A673 (cell line): ENCODE measurements at places on chromosomes 1 and 21. TPM values are rescaled to one million over a fixed set of nuclear protein-coding genes. Genes with fewer than 3 reads are reported as not detected.

MFAP2 gene
- total RNA-seq = 27.2 and 44.7 TPM in 2 replicates

KCNA3 gene
- total RNA-seq = 0.15 and 0.43 TPM in 2 replicates

OR2M3 gene
- total RNA-seq = 0.15 and 0.19 TPM in 2 replicates

LPAR3 gene
- 0.13 TPM in 1 of 2 replicates, not detected in the other for total RNA-seq

DNA sequence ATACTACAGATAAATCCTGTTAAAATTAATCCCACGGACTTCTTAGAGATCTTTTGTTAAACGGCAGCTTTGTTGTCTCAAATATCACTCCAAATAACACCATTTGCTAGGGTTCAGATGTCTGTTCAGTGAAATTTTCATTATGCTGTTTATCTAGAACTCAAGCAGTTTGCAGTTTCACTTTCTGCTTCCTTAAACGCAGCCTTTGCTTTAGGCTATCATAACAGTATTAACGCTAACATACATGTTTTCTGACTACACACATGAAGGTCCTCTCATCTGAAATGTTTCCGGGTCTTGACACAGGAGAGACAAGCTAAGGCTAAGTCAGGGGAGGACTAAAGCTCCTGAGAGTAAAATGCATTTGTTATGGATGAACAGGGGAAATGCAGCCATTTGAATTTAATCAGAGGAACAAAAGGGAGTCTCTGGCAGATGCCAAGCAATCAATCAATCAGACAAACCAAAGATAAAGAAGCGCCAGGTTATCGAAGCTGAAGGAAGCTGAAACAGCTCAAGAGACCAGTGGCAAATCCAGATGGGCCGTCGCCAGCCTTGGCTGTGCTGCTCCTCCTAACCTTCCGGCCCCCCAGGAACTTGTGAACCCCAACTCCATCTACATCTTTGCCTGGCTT, 16.9 kb downstream of the CCSAP start:
- DNase-seq = no peak
- peak overlapping the region; percentile 4 for H3K27ac ChIP-seq
- peak overlapping the region; percentile 2 for H3K4me3 ChIP-seq
- peaks cover 13% of the 10 kb centered on the region for H3K4me1 ChIP-seq
- no peaks in the 10 kb centered on the region for H3K27me3 ChIP-seq

DNA sequence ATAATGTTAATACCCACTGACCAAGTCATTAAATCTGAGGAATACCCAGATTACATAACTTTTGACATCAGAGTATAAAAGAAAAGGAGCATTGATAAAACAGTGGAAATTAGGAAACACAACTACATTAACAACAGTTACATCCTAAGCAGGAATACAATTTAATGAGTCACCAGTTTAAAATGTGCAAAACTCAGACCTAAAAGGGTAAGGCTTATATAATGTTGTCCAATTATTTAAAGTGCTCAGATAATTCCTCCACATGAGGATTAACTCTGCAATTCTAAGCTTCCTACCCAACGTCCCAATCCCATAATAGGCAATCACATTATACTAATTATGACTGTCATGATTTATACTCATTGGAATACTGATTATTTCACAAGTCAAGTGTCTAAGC, 50.5 kb downstream of the ABL2 start:
- H3K36me3 ChIP-seq = no peaks in the 10 kb centered on the region
- no peak overlapping the region for H3K4me3 ChIP-seq
- H3K27me3 ChIP-seq = no peaks in the 10 kb centered on the region
- peak; percentile 67 for DNase-seq
- peaks cover 19% of the 10 kb centered on the region for H3K4me1 ChIP-seq

DNA sequence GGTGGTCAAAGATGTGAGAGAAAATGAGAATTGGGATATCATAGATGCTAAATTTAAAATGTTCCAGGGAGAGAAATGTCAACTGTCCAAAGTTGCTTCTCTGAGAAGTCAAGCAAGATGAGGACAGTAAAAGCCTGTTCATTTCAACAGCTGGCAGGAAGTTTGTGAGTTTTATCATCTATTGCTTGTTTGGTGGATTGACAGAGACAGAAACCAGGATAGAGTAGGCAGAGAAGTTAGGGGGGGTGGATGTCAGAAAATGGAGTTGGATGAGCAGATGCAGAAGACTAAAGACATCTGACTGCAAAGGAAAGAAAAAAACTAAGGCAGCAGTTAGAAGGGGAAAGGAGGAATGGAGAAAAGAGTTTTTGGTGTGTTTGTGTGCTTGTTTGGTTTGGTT, 78.4 kb downstream of the AK5 start:
- H3K27me3 ChIP-seq = no peaks in the 10 kb centered on the region
- no peak for DNase-seq
- H3K36me3 ChIP-seq = no peaks in the 10 kb centered on the region
- H3K27ac ChIP-seq = no peak overlapping the region
- H3K4me1 ChIP-seq = no peaks in the 10 kb centered on the region
- no peak overlapping the region for H3K4me3 ChIP-seq

DNA sequence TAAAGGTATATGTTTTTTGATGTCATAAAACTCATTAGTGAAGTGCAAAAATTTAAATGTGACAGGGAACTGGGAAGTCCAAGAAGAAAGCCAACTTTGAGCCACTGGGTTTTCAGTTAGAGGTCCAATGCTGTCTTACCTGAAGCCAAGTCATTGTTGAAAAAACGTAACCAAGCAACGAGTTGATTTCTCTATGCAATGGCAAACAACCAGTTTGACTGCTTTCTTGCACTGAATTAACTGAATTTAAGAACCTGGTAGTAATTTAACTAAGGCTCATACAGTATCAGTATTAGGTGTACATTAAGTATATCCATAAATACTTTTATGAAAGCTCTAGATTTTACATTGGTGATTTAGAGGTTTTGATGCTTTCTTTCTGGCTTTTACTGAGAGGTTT, 20.2 kb upstream of the S1PR1 start:
- H3K27ac ChIP-seq = no peak overlapping the region
- H3K4me3 ChIP-seq = no peak overlapping the region
- H3K27me3 ChIP-seq = no peaks in the 10 kb centered on the region
- no peak for DNase-seq
- H3K4me1 ChIP-seq = no peaks in the 10 kb centered on the region
- H3K36me3 ChIP-seq = no peaks in the 10 kb centered on the region

- no peak overlapping the region for H3K4me3 ChIP-seq
- no peak for DNase-seq
- H3K27me3 ChIP-seq = no peaks in the 10 kb centered on the region
- no peaks in the 10 kb centered on the region for H3K36me3 ChIP-seq
Measured at GRCh38 chr1:115951560-115951959, 24.8 kb upstream of the SLC22A15 start.

DNA sequence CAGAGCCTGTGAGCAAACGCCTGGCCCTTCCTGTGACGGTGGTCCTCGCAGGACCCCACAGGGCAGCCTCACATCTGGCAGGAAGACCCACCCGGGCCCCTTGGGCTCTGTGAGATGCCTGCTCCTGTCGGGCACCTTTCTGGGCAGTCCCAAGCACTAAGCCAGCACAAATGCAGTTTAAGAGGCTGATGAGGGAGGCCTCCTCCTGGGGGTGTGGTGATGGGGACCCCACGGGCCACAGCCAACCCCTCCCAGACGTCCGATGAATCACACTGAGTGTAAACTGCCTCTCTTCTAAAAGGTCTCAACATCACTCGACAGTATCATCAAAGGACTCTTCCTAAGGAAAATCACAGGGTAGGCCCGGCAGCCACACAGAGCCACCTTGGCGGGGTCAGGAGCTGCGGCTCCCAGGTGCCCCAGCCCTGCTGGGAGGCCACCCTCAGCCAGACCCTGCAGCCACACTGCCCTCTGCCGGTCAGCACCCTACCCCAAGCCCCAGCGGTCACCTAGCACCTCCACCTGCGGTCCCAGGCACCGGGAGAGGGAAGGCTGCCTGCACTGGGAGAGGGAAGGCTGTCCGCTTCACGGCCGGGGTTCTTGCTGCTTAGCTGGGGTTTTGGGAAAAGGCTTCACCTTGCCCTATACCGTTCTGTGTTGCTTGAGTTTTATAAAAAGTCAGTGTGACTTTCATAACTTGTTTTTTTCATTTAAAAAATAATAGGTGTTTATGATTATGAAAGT, 3.9 kb upstream of the PRKCZ start:
- H3K27ac ChIP-seq = no peak overlapping the region
- no peaks in the 10 kb centered on the region for H3K36me3 ChIP-seq
- H3K4me1 ChIP-seq = peaks cover 5% of the 10 kb centered on the region

- H3K4me3 ChIP-seq = no peak overlapping the region
- no peaks in the 10 kb centered on the region for H3K27me3 ChIP-seq
- DNase-seq = no peak
- H3K36me3 ChIP-seq = no peaks in the 10 kb centered on the region
- peaks cover 25% of the 10 kb centered on the region for H3K4me1 ChIP-seq
Measured at GRCh38 chr1:192491804-192492554, 83.6 kb upstream of the RGS1 start.

- H3K36me3 ChIP-seq = no peaks in the 10 kb centered on the region
- H3K4me1 ChIP-seq = peaks cover 6% of the 10 kb centered on the region
- no peak overlapping the region for H3K27ac ChIP-seq
- no peak overlapping the region for H3K4me3 ChIP-seq
- H3K27me3 ChIP-seq = no peaks in the 10 kb centered on the region
- DNase-seq = no peak
Measured at GRCh38 chr1:19032701-19033514, 76.4 kb upstream of the IFFO2 start.

- H3K4me1 ChIP-seq = no peaks in the 10 kb centered on the region
- no peaks in the 10 kb centered on the region for H3K27me3 ChIP-seq
- no peaks in the 10 kb centered on the region for H3K36me3 ChIP-seq
- no peak overlapping the region for H3K27ac ChIP-seq
- H3K4me3 ChIP-seq = no peak overlapping the region
Measured at GRCh38 chr1:67088440-67088839, 34.5 kb upstream of the SLC35D1 start.

GRCh38 chr1:79469139-79469538, 462.6 kb upstream of the ADGRL4 start:
- H3K4me1 ChIP-seq = no peaks in the 10 kb centered on the region
- H3K27ac ChIP-seq = no peak overlapping the region
- H3K4me3 ChIP-seq = no peak overlapping the region
- no peaks in the 10 kb centered on the region for H3K27me3 ChIP-seq

DNA sequence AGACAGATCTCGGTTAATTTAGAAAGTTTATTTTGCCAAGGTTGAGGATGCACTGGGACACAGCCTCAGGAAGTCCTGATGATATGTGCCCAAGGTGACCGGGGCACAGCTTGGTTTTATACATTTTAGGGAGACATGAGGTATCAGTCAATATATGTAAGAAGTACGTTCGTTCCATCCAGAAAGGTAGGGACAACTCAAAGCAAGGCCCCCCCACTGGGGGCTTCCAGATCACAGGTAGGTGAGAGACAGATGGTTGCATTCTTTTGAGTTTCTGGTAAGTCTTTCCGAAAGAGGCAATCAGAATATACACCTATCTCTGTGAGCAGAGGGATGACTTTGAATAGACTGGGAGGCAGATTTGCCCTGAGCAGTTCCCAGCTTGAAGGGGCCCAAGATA, 60.4 kb upstream of the VTCN1 start:
- H3K4me3 ChIP-seq = no peak overlapping the region
- no peak overlapping the region for H3K27ac ChIP-seq
- no peaks in the 10 kb centered on the region for H3K36me3 ChIP-seq
- no peaks in the 10 kb centered on the region for H3K4me1 ChIP-seq
- DNase-seq = no peak

GRCh38 chr1:153072806-153073726, 1.7 kb upstream of the SPRR2B start:
- no peak overlapping the region for H3K4me3 ChIP-seq
- H3K27me3 ChIP-seq = peaks cover 29% of the 10 kb centered on the region
- H3K36me3 ChIP-seq = no peaks in the 10 kb centered on the region
- no peaks in the 10 kb centered on the region for H3K4me1 ChIP-seq
- no peak overlapping the region for H3K27ac ChIP-seq
